GM23248 (cell line): ENCODE measurements at places on chromosomes 2 and 18. TPM values are rescaled to one million over a fixed set of nuclear protein-coding genes. Genes with fewer than 3 reads are reported as not detected.

Gene SOX11
- total RNA-seq: under 0.01 and 0.13 TPM in 2 replicates

Gene INHA
- total RNA-seq: 0.11 TPM in 1 of 2 replicates, not detected in the other

Gene FAM136A
- total RNA-seq: 40.3 and 44.2 TPM in 2 replicates

Gene ALK
- under 0.01 TPM in 1 of 2 replicates, not detected in the other for total RNA-seq

Gene LPIN1
- 11.3 and 12.6 TPM in 2 replicates for total RNA-seq

Gene ABCB6
- 25.3 and 35.7 TPM in 2 replicates for total RNA-seq

Gene AOX1
- total RNA-seq: 46.0 and 47.9 TPM in 2 replicates

Gene CCDC68
- 0.11 TPM in 1 of 2 replicates, not detected in the other for total RNA-seq

Gene UGT1A4
- not detected in 2 replicates for total RNA-seq

Gene PNPT1
- 17.3 and 33.9 TPM in 2 replicates for total RNA-seq

Gene NCKAP1
- total RNA-seq: 169 and 201 TPM in 2 replicates

Gene SH3RF3
- total RNA-seq: 3.3 and 5.2 TPM in 2 replicates

Gene C2orf15
- not detected in 2 replicates for total RNA-seq

Gene ASXL3
- not detected in 2 replicates for total RNA-seq

Gene BCL11A
- 1.8 and 3.5 TPM in 2 replicates for total RNA-seq

Gene CRYGD
- total RNA-seq: not detected in 2 replicates

Gene RAX
- total RNA-seq: not detected in 2 replicates

Gene ATF2
- 31.7 and 33.8 TPM in 2 replicates for total RNA-seq

Gene LMAN1
- total RNA-seq: 166 and 193 TPM in 2 replicates

Gene SULT1C4
- total RNA-seq: not detected in 2 replicates

Gene IL1F10
- total RNA-seq: not detected in 2 replicates

Gene NEU2
- total RNA-seq: not detected in 2 replicates

Gene ASAP2
- total RNA-seq: 49.6 and 54.1 TPM in 2 replicates

Gene MC2R
- total RNA-seq: not detected in 2 replicates

Gene ANTXR1
- total RNA-seq: 126 and 128 TPM in 2 replicates

Gene HOXD3
- total RNA-seq: 3.2 and 5.2 TPM in 2 replicates

Gene VWC2L
- total RNA-seq: not detected in 2 replicates

Gene SLC4A5
- 0.32 and 0.38 TPM in 2 replicates for total RNA-seq

Gene FAM228A
- total RNA-seq: 2.1 TPM in 1 of 2 replicates, not detected in the other

Gene SFTPB
- total RNA-seq: not detected in 2 replicates

Gene CYS1
- 6.1 and 7.1 TPM in 2 replicates for total RNA-seq

Gene STPG4
- not detected in 2 replicates for total RNA-seq

Gene WNT10A
- not detected in 2 replicates for total RNA-seq

Gene ALLC
- not detected in 2 replicates for total RNA-seq

Gene DOCK10
- total RNA-seq: 19.2 and 20.5 TPM in 2 replicates

Gene CACNB4
- 0.11 TPM in 1 of 2 replicates, not detected in the other for total RNA-seq

Gene LYPD6B
- 3.9 and 6.8 TPM in 2 replicates for total RNA-seq
